OCI-LY7 (cell line): ENCODE measurements at places on chromosomes 3 and 15.

DNA sequence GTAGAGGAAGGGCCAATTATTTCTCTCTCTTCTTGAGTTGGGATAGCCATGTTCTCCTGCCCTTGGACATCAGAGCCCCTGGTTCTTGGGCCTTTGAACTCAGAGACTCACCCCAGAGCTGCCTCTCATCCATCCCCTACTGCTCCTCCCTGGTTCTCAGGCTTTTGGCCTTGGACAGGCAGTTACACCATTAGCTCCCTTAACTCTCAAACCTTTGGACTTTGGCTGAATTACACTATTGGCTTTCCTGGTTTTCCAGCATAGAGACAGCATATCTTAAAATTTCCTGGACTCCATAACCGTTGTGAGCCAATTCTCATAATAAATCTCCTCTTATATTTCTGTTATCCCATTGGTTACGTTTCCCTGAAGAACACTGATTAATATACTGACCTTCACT lies 63.7 kb upstream of the CHL1 start:
- no peak for DNase-seq

DNA sequence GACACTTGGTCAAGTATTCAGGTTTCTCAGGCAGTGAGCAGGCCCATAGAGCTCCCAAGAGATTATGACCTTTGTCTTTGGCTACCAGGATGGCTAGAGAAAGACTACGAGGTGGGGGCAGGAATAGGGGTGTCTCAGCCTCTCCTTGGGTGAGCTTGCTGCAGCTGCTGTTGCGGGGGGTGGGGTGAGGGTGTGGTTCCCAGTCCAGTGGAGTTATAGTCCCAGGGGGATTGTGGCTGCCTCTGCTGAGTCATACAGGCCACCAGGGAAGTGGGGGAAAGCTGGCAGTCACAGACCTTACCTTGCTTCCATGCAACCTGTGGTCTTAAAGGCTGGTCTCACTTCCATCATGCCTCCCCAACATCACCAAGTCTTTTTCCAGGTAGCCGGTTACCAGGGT lies 31.7 kb downstream of the ATP2C1 start:
- DNase-seq, result peak; percentile 46

GRCh38 chr3:81218023-81218422 lies 543.4 kb downstream of the GBE1 start:
- no peak for DNase-seq

DNA sequence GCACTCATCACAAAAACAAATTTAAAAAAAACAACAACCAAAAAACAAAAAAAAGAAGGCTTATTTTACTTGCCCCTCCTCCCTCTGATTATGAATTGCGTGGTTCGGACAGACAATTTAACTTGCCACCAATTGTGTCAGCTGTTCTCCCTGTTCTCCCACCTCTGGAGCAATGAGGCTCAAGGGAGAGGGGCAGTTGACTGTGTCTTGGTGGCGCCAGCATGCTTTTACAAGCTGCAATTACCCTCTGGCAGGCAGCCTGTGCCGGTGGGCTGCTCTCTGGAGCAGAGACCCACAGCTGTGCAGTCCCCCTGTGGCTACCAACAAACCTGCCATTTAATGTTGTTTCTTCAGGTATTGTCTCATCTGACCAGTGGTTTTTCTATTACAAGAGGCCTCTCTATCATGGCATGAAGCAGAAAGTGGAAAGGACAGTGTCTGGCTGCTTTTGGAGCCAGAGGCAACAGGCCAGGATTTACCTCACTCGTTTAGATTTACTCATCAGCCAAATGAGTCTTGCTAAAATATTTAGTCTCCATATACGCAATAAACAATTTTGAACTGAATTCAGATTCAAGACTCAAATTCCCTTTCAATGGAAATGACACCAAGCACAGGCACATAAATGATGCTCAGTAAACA lies 192.0 kb upstream of the TPRG1 start:
- no peak for DNase-seq

GRCh38 chr15:46672041-46672440 lies 1037.2 kb downstream of the SQOR start:
- DNase-seq, result no peak

GRCh38 chr3:194929578-194929960 lies 243.9 kb downstream of the FAM43A start:
- DNase-seq, result no peak

GRCh38 chr3:42780398-42780797 lies 7.3 kb upstream of the CCDC13 start:
- no peak for DNase-seq

DNA sequence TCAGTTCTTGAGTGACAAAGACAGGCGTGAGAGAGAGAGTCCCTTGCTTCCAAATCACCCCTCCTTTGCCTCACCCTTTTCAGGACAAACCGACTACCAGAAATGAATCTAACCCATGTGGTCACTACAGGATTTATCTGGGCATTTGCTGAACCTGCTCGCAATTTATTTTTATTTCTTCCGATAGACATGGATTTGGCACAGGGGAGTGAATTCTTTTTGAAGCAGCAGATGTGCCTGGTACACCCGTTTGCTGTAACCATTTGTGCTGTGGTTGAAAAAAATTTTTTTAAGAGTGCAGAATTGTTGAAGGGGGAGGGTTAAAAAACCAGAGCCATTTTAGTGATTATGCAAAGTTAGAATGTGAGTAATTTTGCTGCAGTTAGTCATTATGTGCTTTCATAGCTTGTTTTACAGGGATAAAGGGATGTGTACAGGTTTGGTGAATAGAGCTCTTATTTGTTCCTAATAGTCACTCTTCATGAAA lies 442.0 kb downstream of the LPP start:
- no peak for DNase-seq

- DNase-seq, result no peak
Observed at GRCh38 chr15:62150445-62150844, 14.6 kb downstream of the C2CD4B start.

DNA sequence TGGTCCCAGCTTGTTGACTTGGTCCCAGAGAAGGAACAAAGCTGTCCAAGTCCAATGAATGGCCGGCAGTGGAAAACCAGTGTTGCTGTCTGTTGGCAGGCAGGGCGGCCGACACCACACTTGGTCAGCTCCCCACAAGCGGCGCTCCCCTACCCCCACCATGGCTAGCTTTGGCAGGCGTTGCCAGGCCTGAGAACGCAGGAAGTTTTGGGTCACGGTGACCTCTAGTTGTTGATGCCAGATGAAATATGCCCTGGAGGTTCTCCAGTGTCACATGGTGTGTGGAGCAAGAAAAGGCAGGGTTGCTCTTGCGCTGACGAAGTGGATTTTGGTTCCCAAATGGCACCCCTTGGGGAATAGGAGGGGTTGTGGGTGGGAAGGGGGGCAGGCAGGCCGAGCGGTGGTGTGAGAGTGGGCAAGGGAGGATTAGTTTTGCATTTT lies 72.7 kb upstream of the TPRG1 start:
- DNase-seq, result no peak

DNA sequence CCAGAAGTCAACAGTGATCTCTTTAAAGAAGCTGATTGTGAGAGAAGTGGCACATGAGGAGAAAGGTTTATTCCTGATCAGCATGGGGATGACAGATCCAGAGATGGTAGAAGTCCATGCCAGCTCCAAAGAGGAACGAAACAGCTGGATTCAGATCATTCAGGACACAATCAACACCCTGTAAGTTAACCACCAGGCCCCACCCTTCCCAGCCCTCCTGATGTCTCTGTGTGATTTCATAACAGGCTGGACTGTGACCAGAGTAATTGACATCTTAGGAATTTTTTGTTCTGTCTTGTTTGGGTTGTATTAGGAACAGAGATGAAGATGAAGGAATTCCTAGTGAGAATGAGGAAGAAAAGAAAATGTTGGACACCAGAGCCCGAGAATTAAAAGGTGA lies 67.7 kb downstream of the KLHL25 start:
- no peak for DNase-seq

- no peak for DNase-seq
Observed at GRCh38 chr15:85557385-85557784, 177.0 kb downstream of the AKAP13 start.

DNA sequence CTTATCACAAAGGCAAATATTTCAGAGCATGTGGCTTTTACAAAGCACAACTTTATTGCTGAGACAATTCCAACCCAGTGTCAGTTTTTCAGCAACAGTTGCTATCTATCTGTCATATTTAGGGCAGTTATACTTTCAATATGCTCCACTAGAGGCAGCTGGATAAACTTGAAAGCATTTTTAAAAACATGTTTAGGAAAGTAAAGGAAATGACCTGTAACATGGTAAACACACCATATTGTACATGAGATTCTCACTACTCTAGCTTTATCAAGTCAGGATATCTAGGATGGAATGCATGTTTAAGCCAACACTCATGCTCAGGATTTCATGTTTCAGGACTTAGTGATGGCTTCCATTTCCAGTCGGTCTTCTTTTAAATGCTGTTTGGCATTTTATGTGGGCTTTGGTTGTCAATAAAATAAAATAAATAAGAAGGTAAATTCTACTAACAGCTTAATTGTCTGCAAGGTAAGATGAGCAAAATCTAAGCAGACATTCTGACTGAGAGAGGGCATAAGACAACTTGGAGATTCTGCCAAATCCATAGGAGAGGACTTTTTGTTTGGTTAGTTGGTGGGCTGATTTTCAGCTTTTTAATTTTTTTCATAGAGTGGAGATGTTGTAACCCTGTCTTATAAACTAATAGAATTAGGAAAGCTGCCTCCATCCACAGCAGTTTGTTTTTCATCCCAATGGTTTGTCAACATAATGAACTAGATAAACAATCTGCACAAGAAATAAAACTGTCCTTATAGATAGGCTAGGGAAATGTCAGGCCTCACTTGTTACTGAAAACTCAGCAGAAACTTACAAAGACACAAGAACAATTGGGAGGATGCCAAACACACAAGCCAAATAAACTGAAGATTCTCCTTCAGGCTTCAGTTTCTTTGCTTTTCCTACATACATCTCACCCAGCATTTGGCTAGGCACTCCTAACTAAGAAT lies 63.4 kb upstream of the CPB1 start:
- DNase-seq, result no peak

GRCh38 chr15:90838139-90838538 lies 30.2 kb upstream of the FURIN start:
- no peak for DNase-seq

DNA sequence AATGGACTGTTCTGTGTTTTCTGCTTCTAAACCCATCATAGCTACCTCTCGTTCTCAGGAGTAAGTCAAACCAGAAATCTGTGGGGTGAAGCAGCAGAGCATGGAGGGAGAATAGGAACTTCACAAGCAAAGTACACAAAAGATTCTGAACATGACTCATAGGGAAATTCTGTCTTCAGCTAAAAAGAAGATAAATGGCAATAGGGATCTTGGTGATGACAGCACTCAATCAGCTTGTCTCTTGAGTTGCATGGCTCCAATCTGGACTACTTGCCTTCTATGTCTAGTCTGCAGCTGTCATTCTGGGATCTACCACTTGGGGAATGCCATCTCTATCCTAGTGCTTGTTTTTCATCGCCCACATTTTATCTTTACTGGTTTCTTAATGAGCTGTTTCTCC lies 13.5 kb upstream of the GRAMD1C start:
- peak; percentile 11 for DNase-seq

- DNase-seq, result no peak
Observed at GRCh38 chr15:61049934-61050333, 179.2 kb downstream of the RORA start.

- DNase-seq, result no peak
Observed at GRCh38 chr3:126558336-126559071, at the start of gene C3orf22. Gene C3orf22 (minus strand): TSS chr3:126558932. CDS start chr3:126553390, 5,542 bp downstream.

- DNase-seq, result peak; percentile 13
Observed at GRCh38 chr3:122890077-122890719, 95.3 kb downstream of the SLC49A4 start.

DNA sequence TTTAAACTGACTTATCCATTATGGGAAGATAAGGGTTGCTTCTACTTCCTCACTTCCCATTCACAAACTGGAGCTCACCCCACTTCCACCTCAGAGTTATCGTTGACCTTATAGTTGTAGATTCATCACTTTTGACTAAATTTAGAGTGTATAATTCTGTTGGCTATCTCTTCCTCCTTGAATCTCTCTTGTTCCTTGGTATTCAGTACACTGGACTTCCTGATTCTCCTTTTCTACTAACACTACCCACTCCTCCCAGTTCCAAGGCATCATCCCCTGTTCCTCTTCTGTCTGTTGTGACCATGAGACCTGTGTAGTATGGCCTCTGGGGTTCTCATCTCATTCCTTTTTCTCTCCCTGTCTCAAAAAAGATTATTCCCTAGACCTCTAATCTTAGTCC lies 5.9 kb upstream of the GPR87 start:
- DNase-seq, result no peak

- DNase-seq, result peak; percentile 64
Observed at GRCh38 chr15:74400915-74401757, 32.6 kb downstream of the SEMA7A start.

- no peak for DNase-seq
Observed at GRCh38 chr3:126111566-126112475, 27.9 kb upstream of the SLC41A3 start.

- DNase-seq, result no peak
Observed at GRCh38 chr15:66761726-66762595, 59.9 kb downstream of the SMAD6 start.

DNA sequence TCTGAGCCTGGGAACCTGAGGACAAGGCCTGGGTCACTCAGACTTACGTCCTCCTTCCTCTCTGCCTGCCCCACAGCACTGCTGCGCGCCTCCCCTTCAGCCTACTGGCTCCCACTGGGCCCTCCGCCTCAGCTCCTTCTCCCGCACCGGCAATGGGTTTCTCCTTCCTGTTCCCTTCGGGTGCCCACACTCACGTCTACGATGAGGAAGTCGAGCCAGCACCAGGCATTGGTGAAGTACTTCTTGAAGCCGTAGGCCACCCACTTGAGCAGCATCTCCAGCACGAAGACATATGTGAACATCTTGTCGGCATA lies 70.0 kb downstream of the EXOG start:
- DNase-seq, result no peak
